ENCODE measurements at places on chromosomes 7 and 10.

DNA sequence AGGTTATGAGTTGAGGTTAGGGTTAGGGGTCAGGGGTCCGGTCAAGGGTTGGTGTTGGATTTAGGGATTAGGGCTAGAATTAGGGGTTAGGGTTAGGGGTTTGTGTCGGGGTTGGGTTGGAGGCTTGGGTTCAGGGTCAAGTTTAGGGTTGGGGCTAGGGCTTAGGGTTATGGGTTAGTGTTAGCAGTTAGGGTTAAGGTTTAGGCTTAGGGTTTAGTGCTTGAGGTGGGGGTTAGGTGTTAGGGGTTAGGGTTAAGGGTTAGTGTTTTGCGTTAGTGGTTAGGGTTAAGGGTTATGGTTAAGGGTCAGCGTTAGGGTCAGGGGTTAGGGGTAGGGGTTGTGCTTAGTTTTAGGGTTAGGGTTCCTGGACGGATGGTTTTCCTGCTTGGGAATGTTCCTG lies 1.7 kb upstream of the SYCE1 start:
- DNase-seq, result no peak

DNA sequence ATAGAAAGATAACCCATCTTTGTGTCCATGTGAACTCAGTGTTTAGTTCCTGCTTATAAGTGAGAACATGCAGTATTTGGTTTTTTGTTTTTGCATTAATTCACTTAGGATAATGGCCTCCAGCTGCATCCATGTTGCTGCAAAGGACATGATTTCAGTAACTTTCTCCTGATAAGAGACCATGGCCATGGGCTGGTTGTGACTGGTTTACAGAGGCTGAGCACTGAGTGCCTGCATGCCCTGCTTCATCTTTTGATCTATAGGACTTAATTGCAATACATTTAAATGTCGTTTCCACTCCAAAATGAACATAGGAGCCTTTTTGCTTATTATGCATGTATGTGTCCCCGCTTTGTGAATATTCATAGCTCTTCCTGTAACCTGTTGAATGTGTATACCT lies 101.3 kb upstream of the IGFBP3 start:
- no peak for DNase-seq

GRCh38 chr7:114885836-114886235 lies 36.1 kb upstream of the MDFIC start:
- no peak for DNase-seq

DNA sequence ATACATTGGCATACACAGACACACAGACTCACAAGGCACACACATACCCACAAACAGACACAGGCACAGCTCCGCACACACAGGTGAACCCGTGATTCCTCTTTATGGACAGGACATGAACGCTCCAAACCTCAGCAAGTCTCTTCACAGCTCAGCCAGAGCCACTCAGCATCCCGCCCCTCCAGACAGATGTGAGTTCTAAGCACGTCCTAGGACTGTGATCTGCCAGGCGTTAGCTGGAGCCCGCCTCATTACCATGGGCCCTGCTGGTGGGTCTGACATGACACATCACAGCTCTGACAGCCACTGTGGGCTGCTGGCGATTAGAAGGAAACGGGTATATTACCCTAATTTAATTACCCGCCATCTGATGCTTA lies 176.7 kb upstream of the PPP2R2D start:
- DNase-seq, result no peak

- no peak for DNase-seq
Observed at GRCh38 chr10:59753267-59753666, at the start of gene MRLN. MRLN (minus strand) TSS chr10:59753455.

- no peak for DNase-seq
Observed at GRCh38 chr7:66236713-66237303, 31.7 kb downstream of the TPST1 start.

GRCh38 chr10:94042001-94042833 lies 48.5 kb downstream of the PLCE1 start:
- peak; percentile 53 for DNase-seq

Data from HS-27A (cell line).